ENCODE measurements at places on chromosomes 5 and 9.

- no peak for DNase-seq
These were observed 67.6 kb downstream of the HTR1A start for GRCh38 chr5:63894690-63895089.

- DNase-seq, result no peak
These were observed 45.2 kb downstream of the PIP5K1B start for GRCh38 chr9:68750255-68750654.

- no peak for DNase-seq
These were observed 75.7 kb upstream of the FBN2 start for GRCh38 chr5:128613766-128614165.

- no peak for DNase-seq
These were observed 59.0 kb upstream of the NUDT12 start for GRCh38 chr5:103621548-103621930.

DNA sequence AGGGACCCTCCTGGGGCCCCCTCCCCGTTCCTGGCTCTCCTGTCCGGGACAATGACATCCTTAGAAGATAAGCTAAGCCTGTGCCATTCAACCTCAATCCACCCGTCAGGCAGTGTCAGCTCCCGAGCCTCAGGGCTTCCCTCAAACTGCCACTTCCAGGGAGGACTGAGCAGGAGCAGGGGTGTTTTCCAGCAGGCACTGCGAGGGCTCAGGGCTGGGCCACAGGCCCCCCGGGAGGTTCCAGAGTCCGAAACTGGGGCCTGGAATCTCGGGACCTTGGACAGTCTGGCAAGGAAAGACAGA, 26.2 kb downstream of the LHX3 start:
- no peak for DNase-seq

DNA sequence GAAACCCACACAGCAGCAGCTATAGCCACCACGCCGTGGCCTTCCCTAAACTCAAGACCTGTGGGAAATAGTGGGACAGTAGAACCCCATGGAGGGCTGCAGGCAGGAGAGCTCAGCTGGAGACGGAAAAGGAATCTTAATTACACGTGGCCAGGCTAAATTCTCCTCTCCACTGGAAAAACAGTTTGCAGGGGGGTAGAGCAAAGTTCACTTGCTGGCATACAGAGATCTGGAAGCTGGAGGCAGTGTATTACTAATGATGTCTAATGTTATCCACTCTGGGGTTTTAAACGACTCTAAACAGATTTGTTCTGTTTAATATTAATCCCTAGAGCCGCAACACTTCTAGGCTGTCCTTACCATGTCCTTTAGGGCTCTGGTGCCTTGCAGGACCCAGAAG, 257.1 kb downstream of the SAXO1 start:
- no peak for DNase-seq

DNA sequence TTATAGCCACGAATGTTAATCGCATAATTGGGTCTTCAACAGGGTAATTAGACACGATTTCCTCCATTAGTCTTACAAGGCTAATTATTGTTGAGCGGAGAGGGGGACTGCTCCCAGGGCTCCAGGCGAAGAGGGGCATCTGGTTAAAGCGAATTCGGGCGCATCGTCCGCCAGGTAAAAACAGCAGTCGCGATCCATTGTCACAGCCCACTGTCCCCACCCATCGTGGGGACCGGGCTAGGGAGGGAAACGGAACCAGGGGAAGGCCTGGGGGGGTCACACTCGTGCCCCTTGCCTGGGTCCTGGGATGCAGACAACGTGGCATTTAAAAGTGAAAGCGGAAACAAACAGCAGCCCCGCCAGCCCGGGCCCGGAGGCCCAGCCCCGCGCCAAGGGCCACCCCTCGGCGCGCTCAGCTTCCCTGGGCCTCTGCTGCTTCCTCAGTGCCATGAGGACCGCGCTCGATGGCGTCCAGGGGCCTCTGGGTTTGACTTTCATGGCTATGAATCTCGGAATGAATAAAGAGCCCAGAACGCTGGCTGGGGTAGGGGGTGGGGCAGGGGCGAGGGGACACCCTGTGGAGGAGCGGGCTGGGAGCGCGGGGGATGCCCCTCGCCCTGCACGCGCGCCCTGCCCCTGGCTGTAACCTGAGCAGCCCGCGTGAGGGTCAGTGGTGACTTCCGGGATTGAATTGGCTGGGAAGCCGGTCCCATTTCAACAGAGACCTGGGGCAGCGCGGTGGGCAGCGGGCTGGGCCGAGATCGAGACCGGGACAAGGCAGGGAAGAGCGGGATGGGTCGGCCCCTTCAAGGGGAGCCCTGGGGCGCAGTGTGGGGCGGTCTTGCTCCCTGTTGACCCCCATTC, 99.9 kb downstream of the GTF3C4 start:
- peak; percentile 26 for DNase-seq

DNA sequence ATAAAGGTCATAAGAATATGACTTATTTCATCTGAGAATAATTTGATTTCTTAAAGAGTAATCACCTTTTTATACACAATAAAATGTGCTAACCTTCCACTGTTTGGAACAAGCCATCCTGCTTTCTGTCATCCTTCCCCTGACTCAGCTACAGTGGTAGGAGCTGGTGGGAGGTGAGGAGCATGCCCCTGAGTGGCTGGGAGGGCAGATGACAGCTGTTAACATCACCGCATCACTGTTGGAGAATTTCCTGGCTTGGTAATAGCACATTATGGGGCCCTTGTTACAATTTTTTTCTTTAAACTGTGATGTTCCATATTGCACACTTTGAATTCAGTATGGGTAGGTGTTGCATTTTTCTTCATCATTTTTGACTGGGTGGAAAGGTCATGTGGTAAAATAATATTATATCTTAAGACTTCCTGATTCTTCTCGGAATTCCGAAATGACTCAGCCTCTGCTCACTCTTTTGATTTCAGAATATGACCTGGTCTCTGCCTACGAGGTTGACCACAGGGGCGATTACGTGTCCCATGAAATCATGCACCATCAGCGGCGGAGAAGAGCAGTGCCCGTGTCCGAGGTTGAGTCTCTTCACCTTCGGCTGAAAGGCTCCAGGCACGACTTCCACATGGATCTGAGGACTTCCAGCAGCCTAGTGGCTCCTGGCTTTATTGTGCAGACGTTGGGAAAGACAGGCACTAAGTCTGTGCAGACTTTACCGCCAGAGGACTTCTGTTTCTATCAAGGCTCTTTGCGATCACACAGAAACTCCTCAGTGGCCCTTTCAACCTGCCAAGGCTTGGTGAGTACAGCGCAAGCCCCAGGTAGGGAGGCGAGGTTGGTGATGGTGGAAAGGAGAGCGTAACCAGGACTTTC, 5.8 kb downstream of the ADAMTS16 start:
- no peak for DNase-seq

- DNase-seq, result no peak
These were observed 4.3 kb downstream of the GFM2 start for GRCh38 chr5:74762599-74762998.
